Endodermal cell (in vitro differentiated cells): ENCODE measurements at places on chromosomes 5 and 9.

DNA sequence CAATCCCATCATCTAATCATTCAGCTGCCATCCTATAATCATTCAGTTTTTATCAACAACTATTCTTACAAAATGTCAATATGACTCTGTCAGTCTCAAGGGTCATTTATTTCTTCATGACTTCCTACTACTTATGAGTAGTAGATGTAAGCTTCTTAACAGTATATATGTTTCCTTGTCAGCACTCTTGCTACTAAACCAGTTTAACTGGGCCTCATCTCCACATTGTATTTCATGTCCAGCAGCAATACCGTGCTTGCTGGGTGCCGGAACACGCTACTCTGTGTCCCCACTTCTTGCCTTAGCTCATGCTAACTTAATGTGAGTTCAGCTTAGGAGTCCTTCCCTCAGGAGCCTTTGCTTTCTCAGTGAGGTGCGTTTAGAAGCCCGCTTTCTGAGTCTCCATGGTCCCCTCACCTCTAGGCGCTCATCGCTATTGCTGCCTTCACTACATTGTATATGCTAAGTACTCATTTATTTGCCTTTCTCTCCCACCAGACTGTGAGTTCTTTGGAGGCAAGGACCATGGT, 32.9 kb downstream of the ELL2 start:
- no peak for DNase-seq

DNA sequence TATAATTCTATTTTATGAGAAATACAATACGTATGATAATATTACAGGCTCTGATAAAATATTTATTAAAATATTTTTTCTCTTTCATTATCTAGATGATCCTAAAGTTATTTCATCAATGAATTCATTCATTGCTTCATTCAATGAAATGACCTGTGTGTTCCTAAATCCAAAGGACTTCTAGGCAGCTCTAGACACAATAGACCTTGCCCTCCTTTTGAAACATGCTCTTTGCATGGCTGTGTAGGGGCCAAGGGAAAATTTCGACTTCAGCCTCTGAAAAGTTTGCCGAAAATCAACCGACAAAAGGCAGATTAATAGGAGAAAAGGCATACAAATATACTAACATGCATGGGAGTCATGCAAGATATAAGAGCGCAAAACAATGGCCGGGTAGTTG, 402.0 kb downstream of the ELAVL2 start:
- DNase-seq, result no peak

GRCh38 chr5:162496100-162496808, 428.7 kb downstream of the GABRG2 start:
- DNase-seq, result no peak

DNA sequence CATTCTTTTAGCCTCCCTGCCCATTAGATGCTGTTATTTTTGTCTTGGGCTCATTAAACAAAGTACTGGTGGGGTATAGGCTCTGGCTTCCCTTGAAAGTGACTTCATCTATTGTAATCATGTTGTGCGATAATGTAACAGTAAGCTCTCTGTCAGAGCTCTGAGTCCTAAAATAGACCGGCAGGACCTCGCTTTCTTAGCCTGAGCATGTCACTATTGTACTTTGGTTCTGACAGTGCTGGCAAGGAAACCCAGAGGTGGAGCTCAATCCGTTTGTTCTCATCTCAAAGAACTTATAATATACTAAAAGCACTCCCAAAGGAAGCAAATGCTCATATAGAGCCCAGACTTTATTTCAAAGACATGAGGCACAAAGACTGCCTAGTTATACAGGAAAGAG, 339.1 kb upstream of the CCNH start:
- DNase-seq, result no peak

DNA sequence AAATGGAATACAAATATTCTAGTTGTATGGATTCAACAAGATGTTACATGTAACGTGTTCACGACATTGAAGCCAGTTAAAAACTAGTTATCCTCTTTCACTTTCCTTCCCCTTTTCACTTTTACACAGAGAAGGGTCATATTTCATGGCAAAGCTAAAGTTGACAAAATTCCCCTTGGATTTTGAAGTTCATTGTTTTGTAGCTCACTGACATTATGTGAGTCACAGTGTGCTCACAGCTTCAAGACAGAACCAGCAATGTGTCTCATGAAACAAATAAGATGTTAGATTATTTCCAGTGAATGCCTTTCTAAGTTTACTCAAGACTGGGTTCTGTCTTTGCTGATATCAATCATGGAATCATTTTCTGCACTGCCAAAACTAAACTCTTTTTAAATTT, 535.5 kb upstream of the GRIN3A start:
- no peak for DNase-seq

DNA sequence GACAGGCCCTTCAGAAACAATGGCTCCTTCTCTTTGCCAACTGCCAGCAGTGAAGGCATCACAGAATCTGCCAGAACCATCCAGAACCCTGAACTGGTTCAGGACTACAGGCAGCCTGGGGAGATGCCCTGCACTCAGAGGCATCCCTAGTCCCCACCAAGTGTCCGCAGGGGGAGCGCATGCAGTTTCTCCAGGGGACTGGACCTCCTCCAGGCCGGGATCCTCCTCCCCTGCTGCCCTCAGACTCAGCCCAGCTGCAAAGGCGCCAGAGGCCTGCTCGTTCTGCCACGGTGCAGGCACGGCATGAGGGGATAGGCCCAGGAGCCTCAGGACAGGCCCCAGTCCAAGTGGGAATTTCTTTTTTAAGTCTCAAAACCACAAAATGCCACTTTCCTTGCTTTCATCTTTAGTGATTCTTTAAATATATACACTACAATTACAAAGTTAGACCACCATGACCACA, 72.0 kb downstream of the SEMA4D start:
- no peak for DNase-seq

DNA sequence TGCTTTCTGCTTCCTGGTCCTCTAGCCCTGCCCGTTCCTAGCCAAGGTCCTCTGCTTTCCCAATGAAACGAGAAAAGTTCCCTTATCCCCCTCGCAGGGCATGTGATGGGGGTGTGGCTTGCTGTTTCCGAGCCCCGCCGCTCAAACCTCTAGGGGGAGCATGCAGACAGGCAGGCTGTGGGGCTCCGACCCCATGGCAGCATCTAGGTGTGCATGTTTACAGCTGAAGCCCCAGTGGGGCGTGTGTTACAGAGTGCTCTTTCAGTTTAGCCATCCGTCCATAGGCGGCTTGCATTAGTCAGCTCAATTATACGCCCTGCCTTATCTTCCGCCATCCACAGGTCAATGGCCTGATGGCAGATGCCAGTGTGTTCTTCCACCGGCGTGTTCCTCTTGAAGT, 48.3 kb upstream of the SPATA31E1 start:
- DNase-seq, result peak; percentile 94

- no peak for DNase-seq
Measured at GRCh38 chr9:34892886-34893285, 65.2 kb upstream of the PHF24 start.

DNA sequence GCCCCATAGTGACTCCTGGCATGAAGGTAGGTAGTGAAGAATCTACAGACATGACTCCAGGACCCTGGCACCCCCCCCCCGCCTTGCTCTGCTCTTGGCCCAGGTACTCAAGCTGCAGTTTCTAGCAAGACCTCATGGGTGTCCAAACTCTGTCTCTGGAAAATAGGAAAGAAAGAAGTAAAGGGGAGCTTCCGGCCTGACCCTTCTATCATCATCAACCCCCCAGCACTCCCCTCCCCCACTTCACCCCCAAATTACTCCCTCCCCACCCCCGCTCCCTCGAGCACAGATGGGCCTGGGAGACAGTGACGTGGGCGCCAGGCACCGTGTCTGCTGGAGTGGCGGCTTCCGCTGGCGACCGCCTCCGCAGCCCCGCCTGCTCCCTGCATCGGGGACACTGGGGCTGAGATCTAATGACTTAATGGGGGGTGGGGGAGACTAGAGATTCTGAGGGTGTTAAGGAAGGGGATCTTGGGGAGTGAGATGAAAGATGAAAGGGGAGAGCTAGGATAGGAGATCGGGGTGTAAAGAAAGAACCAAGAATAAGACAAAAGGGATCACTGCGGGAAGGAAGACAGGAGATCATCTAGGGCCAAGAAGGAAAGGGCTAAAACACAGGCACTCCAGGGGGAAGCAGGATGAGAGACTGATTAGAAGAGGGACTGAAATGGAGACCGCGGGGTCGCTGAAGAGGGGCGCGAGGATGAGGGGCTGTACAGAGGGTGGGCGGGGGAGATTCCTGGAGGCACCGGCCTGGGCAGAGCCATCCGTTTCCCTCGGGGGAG, 1.1 kb upstream of the DNAJB5 start:
- DNase-seq, result peak; percentile 66

DNA sequence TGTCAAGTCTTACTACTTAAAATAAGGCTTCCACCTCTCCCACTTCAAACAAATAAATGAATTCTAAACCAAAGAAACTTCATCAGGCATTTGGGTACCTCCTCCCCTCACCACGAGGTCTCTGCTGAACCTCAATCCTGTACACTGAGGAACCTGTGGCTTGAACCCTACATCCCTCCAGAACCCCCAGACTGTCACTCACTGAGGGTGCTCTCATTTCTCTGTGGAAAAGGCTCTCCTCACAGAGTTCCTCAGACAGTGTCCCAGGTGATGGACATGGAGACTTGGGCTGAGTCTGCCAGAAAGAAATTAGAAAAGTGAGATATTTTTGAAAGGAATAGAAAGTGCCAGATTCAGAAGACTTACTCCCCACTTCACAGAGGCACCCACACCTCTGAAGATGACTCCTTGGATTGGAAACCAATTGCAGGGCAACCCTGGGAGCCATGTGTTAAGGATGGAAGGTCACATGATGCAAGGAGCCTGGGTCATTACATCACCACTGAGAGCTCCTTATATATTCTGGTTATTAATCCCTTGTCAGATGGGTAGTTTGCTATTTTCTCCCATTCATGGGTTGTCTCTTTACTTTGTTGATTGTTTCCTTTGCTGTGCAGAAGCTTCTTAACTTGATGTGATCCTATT, 19.8 kb downstream of the MLANA start:
- DNase-seq, result no peak

DNA sequence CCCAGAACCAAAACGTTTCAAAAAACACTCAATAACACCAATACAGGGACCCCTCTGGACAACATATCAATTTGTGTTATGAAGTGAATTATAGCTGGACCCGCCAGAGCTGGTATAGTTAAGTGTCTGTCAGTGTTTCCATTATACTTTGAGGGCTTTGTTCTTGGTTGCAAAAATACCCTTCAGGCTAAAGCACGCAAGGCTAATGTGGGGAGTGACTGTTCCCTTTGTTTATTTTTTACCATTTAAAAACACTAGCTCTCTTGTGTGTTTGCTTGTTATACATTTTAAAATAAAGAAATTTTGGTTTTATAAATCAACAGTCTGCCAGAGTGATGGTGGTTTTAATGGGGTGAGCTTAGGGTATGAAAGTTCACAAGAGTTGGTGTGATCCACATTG, 859.5 kb downstream of the PTPRD start:
- no peak for DNase-seq

GRCh38 chr5:40879163-40879942, 29.9 kb upstream of the C7 start:
- peak; percentile 28 for DNase-seq

GRCh38 chr5:3995954-3996619, 400.5 kb downstream of the IRX1 start:
- DNase-seq, result no peak

DNA sequence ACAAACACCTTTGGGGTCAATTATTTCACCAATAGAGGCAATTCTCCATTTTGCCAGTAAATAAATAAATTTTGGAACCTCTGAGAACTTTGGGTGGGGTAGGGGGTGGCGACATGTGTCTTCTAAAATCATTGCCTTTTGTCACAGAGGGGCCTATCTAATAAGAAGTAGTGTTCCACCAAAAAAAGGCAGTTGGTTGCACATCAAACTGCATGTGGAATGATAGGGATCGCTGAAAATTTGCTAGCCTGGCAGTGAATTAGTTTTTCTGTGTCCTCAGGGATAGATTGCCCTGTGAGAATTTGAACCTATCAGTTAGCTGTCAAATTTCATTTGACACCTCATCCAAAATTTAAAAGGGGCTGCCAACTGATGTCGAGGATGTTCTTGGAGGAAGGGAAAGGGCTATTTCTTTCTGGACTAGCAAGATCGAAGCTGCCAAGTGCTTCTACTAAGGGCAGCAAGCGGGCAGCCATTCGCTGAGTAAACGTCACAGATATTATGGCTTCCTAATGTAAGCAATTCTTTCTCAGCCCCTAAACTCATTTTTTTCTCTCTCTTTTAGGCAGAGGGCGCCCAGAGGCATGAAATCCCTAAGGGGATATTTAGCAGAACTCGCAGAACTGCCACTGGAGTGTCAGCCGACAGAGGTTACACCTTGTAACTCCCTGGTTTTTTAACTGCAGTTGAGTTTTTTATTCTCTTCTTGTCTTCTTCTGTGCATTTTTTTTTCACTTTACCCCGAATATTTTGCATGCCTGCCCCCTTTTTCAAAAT, 2208.1 kb upstream of the WWC1 start:
- DNase-seq, result no peak

- DNase-seq, result peak; percentile 47
Measured at GRCh38 chr5:42858687-42859086, 47.0 kb upstream of the SELENOP start.

GRCh38 chr5:171927345-171927941, 79.0 kb downstream of the FBXW11 start:
- no peak for DNase-seq

DNA sequence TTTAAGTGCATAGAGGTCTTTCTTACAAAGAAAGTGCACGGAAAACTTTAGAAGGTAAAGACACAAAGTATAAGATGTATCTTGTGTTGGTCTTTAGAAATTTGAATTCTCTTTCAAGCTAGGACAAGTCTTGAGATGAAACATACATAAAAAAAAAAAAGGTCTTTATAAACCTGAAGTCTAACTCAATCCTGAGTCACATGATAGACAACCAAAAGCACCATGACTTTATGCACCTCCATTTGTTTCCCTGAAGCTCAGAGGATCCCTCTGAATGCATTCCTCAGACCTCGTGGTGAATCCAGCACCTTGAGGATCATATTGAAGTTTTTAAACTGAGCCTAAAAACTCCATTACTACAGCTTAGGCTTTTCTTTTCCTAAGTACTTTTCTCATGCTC, 91.8 kb downstream of the RAB3C start:
- no peak for DNase-seq

GRCh38 chr5:131373265-131373664, 109.4 kb downstream of the CDC42SE2 start:
- DNase-seq, result no peak

- DNase-seq, result no peak
Measured at GRCh38 chr5:145110834-145111233, 724.3 kb downstream of the PRELID2 start.

DNA sequence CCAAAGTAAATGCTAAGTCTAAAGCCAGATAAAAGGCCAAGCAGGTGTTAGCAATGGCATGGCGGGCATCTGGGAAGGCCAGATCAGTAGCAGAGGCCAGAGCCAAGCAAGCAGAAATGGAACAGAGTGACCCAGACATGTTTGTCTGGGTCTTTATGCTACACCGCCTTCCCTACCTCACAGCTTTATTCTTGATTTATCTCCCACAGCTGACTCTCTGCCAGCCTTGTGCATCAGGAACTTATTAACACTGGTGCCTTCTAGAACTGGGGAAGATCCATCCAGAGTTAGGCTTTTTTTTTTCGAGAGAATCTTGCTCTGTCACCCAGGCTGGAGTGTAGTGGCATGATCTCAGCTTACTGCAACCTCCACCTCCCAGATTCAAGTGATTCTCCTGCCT, 112.5 kb upstream of the SLC44A1 start:
- no peak for DNase-seq

GRCh38 chr5:89064736-89065135, 181.8 kb upstream of the MEF2C start:
- no peak for DNase-seq
